ENCODE measurements at places on chromosomes 13 and 19. TPM values are rescaled to one million over a fixed set of nuclear protein-coding genes. Genes with fewer than 3 reads are reported as not detected.

Gene OR7E24
- not detected for total RNA-seq

Gene LHB
- total RNA-seq, result not detected

Gene TMEM38A
- total RNA-seq, result 6.8 TPM

Gene MEDAG
- total RNA-seq, result 0.44 TPM

Gene CLEC4M
- 64.8 TPM for total RNA-seq

Gene PLIN5
- total RNA-seq, result 149 TPM

Gene USHBP1
- total RNA-seq, result 1.4 TPM

Gene KCNC3
- total RNA-seq, result 1.2 TPM

DNA sequence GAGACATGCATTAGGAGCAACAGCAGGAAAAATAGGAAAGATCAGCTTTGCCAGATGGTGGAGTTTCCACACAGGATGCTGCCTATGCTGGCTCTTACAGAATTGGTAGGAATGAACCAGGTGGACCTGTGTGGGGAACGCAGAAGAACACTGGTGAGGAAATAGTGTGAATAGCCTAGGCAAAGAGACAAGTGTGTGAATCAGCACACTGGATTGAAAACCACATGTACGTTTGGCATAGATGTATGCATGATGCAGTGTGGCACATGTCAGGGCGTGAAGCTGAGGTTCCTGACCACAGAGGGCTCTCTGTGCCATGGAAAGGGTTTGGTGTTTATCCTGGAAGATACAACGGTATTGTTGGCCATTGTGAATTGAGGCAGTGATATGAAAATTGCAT lies 156.5 kb upstream of the SLC10A2 start:
- no peak for DNase-seq

DNA sequence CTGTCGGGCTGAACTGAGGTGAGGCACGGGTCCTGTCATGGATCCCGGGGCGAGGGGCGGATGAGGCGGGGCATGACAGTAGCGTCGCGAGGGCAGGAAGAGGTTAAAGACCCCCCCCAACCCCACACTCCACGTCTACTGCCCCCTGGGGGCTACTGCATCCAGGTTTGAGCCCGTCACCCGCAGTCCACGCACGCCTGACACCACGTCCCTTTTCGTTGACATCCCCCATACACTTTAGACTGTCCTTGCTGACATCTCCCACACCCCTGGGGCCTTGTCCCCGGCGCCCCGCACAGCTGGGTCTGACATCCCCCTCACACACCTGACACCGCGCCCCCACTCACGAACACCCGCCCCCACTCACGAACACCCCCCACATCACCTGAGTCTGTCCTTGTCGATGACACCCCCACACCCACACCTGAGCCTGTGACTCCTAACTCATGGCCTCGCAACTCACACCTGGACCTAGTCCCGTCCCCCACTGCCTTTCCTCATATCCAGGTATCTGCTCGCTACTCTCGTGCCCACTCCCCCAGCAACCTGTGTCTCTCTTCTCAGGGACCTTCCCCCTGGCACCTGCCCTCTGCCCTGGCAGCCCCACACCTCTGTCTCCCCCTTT lies 416 bp downstream of the SLC25A42 start:
- no peak for DNase-seq

DNA sequence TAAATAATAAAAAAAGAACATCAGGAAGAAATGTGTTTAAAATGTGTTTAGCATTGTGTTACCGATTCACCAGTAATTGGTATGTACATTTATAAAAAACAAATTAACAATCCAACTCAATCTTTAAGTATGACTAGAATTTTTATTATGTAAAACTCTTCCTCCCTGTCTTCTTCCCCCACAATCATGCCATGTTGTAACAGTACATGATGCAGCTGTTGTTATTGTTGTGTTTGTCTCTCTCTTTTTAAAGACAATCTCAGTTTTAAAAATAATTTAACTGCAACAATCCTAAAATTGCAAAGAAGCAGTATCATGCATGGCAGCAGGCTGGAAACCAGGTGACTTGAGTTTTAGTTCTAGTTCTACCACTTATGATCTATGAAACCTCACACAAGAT lies 180.2 kb downstream of the RGCC start:
- no peak for DNase-seq
